ENCODE measurements at places on chromosomes 12 and 14.

GRCh38 chr14:79493081-79493645 lies 718.1 kb downstream of the DIO2 start:
- DNase-seq = no peak

DNA sequence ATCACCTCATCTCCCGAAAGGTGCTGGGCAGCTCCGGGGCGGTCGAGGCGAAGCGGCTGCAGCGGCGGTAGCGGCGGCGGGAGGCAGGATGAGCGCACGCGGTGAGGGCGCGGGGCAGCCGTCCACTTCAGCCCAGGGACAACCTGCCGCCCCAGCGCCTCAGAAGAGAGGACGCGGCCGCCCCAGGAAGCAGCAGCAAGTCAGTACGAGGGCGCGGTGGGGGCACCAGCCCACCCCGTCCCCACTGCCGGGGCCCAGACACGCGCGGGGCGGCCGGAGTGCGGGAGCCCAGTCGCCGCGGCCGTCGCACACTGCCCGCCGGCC lies 862 bp downstream of the HMGA2 start:
- DNase-seq = no peak

DNA sequence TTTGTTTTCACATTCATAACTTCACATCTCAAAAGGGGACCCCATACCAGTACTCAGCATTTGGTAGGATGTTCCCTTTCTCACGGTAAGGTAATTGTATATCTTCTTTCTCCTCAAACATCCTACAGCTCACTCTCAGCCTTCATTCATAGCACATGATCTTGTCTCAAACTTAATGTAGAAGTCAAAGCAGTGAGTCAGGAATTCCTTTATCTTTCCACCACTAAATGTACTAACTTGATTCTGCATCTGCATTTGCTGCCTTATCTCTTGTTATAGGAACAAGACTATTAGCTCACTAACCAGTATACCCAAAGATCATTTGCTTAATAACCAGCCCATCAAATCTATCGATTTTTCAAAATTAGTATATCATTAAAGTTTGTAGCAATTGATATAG lies 22.9 kb downstream of the CPSF2 start:
- no peak for DNase-seq

GRCh38 chr12:120199595-120200306 lies 1.2 kb downstream of the RPLP0 start:
- peak; percentile 35 for DNase-seq

- peak; percentile 86 for DNase-seq
Observed at GRCh38 chr12:54413284-54414190, 5.5 kb downstream of the ITGA5 start.

GRCh38 chr12:119544765-119545625 lies 48.6 kb upstream of the TMEM233 start:
- peak; percentile 81 for DNase-seq

- no peak for DNase-seq
Observed at GRCh38 chr14:33454707-33455106, 496.2 kb downstream of the EGLN3 start.

DNA sequence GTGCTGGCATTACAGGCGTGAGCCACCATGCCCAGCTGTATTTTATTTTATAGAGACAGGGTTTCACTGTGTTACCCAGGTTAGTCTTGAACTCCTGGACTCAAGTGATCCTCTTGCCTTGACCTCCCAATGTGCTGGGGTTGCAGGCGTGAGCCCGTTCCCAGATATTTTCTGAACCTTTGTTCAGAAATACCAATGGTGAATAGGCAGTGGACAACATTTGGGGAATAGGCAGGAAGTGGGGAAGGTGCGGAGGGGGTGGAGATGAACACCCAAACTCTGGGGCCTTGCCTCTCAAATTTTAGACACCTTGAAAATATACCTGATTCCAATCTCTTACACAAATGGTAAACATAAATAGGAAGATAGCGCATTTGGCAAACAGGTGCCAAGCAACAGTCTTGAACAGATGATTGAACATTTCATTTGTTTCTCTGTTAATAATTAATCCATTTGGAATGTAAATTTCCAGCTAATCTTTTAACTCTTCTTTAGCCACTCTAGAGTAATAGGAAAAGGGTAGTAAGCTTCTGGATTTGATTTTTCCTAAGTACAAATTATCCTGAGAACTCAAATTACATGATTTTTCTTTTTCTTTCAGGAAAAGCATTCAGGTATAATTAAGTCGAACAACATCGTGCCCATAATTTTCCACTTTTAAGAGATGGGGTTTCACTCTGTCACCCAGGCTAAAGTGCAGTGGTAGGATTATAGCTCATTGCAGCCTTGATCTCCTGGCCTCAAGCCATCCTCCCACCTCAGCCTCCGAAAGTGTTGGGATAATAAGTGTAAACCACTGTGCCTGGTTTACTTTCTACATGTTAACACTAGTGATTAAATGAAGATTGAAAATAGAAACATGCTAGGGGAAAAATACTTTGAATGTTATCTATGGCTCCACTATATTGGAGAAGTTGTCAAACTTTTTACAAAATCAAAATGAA lies 22.9 kb upstream of the RNF34 start:
- no peak for DNase-seq

DNA sequence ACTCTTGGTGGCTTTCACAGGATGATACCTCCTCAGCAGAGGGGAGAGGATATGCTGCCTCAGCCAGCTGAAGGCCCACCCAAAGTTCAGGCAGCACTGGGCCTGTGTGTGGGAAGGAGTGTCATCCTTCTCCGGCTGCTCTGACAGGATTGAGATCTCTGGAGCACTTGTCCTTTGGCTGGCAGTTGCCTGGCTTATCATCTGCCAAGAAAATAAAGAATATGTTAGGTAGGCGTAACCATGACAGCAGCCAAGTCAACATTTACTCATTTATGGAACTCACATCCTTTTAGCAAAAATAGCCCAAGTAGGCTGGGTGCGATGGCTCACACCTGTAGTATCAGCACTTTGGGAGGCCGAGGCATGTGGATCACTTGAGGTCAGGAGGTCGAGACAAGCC lies 68.5 kb downstream of the PPFIBP1 start:
- peak; percentile 61 for DNase-seq

DNA sequence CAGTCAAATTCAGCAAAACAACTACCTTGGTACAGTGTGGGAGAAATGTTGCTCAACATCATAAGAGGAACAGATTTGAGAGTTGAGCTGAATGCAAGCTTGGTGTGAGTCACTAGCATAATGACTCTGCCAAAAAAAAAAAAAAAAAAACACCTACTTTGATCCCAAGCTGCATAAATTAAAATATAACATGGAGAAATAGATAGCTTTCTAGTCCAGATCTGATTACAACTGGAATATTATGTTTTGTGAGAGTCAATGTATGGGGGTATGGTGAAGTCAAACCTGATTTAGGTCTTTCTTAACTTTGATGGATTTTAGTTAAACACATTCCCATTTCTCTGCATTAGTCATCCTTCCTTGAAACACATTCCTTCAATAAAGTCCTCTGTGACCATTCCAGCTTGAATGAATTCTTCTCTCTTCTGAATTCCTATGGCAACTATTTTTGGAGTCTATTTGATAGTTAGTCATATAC lies 188.1 kb downstream of the SLC5A8 start:
- peak; percentile 8 for DNase-seq

- no peak for DNase-seq
Observed at GRCh38 chr14:87837296-87837695, 155.7 kb downstream of the GALC start.

- no peak for DNase-seq
Observed at GRCh38 chr12:54421175-54421878, 2.3 kb upstream of the ITGA5 start.

GRCh38 chr12:120902846-120903411 lies 1.2 kb downstream of the SPPL3 start:
- peak; percentile 9 for DNase-seq

DNA sequence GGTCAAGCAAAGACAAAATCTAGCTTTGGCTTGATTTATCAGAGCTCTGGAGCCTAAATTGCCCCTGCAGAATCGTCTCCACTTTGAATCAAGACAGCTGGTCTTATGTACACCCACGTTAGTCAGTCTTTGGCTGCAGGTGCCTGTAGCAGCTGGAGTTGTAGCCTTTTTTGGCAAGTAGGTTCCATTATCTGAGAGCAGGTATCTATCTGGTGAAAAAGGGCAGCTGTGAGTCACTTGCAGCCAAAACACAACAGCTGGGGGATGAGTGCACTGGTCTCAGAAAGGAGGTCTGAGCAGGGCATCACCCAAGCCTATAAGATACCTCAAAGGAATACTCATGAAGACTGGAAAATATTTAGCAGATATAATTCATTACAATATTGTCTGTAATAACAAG lies 43.6 kb upstream of the KCNH5 start:
- no peak for DNase-seq

DNA sequence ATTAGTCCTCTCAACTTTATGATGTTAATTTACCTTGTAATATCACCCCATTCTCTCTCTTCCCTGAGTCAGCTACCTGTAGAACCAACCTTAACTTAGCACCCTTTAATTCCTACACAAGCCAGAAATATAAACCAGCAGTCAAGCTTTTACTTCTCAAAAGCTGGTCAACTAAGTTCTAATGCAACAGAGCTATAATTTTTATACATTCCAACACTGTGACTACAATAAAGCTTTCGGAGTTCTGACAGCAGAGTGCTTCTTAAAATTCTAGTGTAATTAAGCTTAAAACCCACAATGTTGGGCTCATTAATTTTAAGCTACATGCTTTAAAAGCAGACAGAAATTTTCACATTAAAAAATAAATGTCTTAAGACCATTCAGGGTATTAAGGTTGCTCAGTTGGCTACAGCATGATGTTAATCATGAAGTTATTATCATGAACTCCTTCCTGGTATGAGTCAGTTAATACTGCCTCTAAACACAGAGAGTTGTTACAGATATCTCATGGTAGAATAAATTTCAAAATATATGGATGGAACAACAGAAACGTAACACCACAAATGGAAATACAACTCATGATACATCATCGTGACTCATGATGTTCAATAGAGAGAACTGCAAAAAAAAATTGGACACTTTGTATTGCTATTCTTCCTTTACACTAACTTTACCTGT lies 126.7 kb downstream of the EPS8 start:
- DNase-seq = peak; percentile 4

GRCh38 chr14:96050482-96050881 lies 11.3 kb downstream of the C14orf132 start:
- no peak for DNase-seq

GRCh38 chr14:29529418-29529817 lies 398.2 kb downstream of the PRKD1 start:
- peak; percentile 17 for DNase-seq

DNA sequence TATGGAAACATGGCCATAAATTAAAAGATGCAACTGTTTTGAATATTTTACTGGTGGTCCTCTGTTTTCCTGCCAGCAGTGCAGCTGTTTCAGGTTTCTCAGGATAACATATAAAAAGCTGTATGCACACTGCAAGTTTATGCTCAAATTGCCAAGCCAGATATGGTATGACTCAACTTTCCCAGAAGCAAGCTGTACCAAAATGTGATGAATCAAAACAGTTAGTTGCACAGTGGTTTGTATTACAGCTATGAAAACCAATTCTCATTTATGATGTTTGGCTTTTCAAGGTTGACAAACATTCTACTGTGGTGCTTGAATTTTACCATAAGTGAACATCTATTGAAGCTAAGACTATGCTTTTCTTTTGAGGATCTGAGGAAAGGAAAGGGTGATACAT lies 15.5 kb downstream of the TRMT5 start:
- DNase-seq = no peak

- DNase-seq = no peak
Observed at GRCh38 chr14:91234791-91235114, 9.8 kb downstream of the GPR68 start.

DNA sequence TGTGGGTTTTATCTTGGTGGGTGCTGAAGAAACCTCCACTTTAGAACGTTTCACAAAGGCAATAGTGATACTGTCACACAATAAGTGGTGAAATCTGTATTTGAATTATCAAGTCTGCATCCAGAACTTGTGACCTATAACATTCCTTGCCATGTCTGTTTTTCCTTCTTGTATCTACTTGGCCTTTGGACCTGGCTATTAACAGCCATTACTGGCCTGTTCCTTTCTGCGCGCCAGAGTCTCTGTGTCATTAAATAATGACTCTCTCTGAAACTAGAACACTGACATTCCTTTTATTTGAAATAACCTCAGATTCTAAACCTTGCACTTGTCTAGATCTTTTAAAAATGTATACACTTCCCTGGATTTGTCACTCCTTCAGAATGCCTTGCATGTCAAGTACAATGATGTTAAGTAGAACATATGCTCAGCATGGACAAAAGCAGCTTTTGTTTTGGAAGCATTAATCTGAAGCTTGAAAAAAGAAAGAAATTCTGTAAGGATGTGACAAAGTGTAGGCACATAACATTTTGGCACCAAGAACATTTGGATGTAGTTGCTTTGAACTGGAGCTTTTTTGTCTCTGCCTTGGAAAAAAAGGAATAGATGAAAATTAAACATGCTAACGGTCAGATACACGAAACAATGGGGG lies 95.5 kb upstream of the RPL10L start:
- no peak for DNase-seq

GRCh38 chr14:72256055-72256454 lies 323.8 kb downstream of the RGS6 start:
- DNase-seq = no peak

- peak; percentile 83 for DNase-seq
Observed at GRCh38 chr14:55807053-55807880, 227.3 kb downstream of the KTN1 start.

- DNase-seq = peak; percentile 50
Observed at GRCh38 chr14:103103461-103104388, 9.2 kb downstream of the EXOC3L4 start.

DNA sequence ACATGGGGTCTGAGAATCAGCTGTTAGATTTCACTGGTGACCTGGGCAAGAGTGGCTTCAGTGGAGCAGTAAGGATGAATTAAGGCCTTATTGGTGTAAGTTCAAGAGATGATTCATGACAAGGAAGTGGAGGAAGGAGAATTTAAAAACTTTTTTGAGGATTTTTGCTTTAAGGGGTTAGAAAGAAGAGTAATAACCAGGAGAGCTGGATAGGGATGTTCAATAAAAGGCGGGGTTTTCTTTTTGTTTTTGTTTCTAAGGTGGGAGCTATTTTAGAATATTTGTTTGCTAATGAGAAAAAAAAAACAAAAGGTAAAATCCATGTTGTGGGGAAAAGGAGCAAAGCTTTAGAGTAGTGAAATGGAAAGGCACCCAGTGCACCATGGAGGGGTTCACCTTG lies 15.2 kb upstream of the TUBA1B start:
- no peak for DNase-seq

DNA sequence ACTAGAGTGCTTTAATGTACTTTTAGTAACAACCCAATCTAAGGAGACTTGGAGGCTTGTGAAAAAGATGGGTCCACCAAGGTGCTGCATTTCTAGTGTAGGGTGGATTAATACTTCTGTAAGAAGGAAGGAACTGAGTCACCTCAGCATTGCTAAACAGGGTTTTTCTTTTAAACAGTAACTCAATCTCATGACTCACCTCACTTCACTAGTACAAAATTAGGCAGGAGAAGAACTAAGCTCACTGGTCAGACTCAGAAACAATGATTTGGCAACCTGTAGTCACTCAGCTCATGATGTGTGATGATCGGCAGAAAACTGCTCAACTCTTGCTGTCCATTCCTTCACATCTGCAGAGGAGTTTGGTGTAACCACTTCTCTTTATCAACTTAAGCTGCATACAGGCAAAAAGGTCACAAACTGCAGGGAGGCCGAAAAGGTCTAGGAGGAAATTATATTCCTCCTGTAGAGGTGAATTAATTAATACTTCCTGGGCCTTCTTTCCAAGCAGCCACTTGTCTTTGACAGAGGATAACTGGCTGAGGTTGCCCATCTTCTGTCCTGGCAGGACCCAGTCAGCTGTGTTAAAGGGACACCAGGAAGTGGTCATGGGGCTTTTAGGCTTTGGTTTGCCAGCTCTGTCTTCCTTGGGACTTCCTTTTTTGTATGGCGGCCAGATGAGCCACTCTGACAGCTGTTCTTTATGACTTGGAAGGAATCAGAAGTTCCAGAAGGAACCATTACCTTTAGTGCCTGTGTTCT lies 466.9 kb downstream of the FUT8 start:
- DNase-seq = peak; percentile 50
